ENCODE measurements at places on chromosomes 1 and 21.

- DNase-seq, result peak; percentile 56
Measured at GRCh38 chr1:119286587-119287181, 81.9 kb upstream of the HAO2 start.

GRCh38 chr1:6652986-6653385, 28.3 kb downstream of the THAP3 start:
- DNase-seq, result no peak

DNA sequence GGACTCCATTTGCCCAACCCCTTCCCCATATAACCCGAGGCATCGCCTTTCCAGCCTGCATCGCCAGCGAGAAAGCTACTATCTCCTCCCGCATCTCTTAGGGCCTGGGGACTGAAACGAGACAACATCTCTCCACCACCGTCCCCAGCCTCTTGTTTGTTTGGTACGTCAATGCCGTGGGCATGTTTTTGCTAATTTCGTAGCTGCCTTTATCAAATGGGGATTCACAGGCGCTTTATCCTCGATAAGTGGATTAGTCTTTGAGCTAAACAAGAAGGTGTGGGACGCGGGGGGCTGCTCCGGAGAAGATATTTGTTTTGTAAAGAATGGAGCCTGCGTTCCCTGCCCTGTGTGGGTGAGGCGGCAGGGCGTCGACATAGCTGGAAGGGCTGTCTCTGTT, 91.6 kb downstream of the PAX7 start:
- DNase-seq, result no peak

DNA sequence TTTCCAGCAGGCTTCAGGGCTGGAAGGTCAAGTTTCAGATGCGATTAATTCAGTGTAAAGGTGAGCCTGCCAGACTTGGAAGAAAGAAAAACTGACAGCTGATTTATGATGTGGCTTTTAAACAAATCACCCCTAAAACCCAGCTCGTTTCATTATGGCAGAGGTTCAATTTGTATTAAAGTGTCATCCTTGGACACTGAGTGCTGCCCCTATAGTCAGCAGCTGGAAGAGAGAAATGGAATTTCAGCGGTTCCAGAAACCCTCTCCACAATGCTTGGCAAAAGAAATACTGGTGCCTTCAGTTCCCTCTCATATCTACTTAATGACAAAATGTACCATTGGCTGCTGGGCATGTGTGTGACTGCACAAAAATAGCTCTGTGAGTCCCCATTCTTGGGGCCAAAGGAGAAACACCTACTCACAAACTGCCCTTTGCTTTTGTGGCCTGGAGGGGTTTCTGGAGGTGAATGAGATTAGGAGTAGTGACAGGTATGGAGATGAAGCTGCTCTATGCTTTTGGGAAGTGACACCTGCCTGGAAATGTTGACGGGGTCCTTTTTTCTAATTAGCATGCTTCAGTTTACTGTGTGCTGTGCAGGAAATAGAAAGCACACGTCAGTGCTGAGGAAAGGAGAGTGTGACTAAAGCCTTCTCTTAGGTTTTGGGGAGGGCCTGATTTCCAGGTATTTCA, 95.1 kb upstream of the TSPAN2 start:
- no peak for DNase-seq

DNA sequence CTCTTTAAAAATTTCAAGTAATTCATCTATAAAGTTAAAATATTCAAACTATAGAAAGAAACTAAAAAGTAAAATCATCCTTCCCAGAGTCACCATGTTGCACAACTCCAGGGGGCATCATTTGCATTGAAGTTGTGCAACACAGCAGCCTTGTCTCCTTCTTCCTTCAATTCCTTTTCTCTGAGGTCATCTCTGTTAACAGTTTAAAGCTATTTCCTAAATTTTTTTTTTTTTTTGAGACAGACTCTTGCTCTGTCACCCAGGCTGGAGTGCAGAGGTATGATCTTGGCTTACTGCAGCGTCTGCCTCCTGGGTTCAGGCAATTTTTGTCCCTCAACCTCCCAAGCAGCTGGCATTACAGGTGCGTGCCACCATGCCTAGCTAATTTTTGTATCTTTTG, 7.1 kb downstream of the RHBG start:
- DNase-seq, result no peak

GRCh38 chr1:175435392-175435791, 242.8 kb upstream of the KIAA0040 start:
- no peak for DNase-seq

- DNase-seq, result no peak
Measured at GRCh38 chr1:9347095-9347850, 54.6 kb downstream of the SPSB1 start.

- no peak for DNase-seq
Measured at GRCh38 chr1:220291580-220291979, 19.3 kb upstream of the RAB3GAP2 start.

- no peak for DNase-seq
Measured at GRCh38 chr1:113243529-113243928, 146.8 kb upstream of the MAGI3 start.

DNA sequence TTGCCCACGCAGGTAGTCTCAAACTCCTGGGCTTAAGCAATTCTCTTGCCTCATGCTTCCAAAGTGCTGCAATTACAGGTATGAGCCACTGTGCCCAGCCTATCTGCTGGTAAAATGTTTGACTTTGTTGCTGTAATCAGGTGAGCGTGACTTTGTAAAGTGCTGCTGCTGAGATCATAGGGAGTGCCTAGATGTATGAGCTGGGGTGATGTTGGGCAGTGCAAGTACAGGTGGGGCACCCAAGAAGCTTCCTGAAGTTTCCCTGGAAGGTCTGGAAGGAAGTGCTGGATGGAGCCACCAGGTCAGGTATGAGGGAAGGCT, 43.1 kb downstream of the KIF21B start:
- no peak for DNase-seq

DNA sequence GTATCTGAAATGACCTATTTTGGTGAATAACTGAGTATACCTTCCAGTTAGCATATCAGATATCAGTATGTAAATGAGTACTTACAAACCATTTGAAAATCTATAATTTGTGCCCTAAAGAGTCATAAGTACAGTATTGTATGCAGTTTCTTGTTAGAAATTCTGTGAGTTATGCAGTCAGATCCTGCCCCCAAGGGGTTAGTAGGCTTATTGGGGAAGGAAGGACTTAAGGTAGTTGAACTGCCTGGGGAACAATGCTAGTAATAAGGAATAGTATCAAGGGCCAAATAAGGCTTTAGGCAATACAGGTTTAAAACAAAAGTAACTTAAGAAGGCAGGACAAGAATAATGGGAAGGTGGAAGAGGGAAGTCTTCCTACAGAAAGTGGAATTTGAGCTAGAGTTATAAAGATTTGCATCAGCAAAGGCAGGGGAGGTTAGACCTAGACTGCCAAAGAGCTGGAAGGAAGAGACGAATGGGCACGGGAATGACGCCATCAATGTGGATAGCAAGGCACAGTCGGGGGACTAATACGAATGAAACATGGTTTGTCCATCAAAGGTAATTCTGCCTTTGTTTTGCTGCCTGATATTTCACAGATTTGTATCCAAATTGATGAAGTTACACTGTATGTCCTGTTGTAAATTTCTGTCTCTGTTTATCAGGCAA, 182.9 kb upstream of the DPYD start:
- DNase-seq, result peak; percentile 28

DNA sequence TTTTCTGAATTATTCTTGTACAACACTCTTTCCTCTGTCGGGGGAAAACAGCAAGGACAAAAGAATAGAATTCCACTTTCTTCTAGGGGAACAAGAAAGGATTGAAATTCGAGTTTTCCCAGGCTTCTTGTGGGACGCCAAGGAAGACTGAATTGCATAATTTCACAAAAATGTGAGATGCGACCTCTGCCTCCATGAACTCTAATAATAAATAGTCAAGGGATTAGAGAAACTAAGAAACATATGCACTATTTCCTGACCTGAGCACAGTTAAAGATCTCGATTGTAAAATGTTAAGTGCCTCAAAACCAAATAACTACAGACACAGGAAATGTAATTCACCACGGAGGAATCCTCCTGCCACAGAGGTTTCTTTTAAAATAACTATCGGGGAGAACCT, 117.3 kb upstream of the MARK1 start:
- DNase-seq, result no peak

GRCh38 chr1:164794356-164794755, 235.4 kb downstream of the PBX1 start:
- DNase-seq, result no peak

GRCh38 chr1:153545067-153546055, at the start of gene S100A4:
S100A4 (minus strand) TSS chr1:153545806; CDS start chr1:153544794, 1,012 bp downstream.
- DNase-seq, result peak; percentile 79

GRCh38 chr1:109573785-109574184, 25.4 kb downstream of the GNAI3 start:
- no peak for DNase-seq

DNA sequence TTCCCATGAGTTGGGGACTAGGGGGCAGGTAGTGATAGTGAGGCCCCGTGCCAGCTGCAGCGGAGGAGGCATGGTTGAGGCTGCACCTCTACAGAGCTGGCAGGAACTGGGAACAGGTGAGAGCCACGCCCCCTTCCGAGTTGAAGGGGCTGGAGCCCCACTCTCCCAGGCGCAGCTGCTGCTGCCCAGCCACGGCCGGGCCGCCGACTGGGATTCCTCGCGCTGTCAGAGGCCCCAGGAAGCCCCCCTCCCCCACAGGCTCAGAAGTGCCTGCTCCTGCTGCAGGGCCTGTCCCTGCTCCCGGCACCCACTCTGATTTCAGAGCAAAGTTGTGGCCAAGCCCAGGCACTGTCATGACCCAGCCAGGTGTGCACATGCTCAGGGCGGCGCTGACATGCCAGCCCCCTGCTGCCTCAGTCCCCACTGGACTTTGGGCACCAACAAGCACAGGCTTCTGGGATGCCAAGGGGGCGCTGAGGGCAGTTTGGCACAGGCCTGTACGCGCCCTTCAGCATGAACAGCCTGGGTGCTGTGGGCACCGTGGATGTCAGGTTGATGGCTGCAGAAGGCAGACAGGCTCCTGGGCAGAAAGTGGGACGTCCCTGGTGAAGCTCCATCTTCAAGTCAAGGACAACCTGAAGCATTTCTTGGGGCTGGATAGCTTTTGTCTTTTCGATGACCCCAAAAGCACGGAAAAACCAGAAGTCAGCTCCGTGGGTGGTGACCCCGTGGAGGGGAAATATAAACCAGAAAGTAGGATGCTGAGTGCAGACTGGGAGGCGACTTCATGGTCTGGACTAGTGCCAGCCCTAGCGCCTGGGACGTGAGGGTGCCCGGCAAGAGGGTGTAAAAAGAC, 121.5 kb downstream of the SIM2 start:
- no peak for DNase-seq

- no peak for DNase-seq
Measured at GRCh38 chr1:58659516-58659915, 40.3 kb downstream of the MYSM1 start.

DNA sequence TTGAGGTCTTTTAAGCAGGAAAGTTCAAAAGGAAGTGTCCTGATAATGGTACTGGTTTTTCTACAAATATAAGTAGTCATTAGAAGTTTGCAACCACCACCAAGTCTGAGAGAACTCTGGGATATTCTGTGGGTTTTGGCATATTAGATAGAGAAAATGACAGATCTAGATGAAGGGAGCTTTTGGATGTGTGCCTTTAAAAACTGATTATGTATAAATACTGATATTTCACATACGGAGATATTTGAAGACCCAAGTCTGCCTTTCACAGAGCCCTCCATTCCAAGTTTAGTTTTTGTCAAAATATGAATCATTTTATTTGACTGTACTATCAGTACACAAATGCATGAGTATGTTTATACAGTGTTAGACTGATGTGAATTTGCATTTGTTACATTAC, 48.6 kb downstream of the DPH5 start:
- no peak for DNase-seq

- no peak for DNase-seq
Measured at GRCh38 chr1:114505148-114505561, 5.8 kb downstream of the TRIM33 start.

- DNase-seq, result no peak
Measured at GRCh38 chr1:174005032-174005431, 17.1 kb downstream of the RC3H1 start.

DNA sequence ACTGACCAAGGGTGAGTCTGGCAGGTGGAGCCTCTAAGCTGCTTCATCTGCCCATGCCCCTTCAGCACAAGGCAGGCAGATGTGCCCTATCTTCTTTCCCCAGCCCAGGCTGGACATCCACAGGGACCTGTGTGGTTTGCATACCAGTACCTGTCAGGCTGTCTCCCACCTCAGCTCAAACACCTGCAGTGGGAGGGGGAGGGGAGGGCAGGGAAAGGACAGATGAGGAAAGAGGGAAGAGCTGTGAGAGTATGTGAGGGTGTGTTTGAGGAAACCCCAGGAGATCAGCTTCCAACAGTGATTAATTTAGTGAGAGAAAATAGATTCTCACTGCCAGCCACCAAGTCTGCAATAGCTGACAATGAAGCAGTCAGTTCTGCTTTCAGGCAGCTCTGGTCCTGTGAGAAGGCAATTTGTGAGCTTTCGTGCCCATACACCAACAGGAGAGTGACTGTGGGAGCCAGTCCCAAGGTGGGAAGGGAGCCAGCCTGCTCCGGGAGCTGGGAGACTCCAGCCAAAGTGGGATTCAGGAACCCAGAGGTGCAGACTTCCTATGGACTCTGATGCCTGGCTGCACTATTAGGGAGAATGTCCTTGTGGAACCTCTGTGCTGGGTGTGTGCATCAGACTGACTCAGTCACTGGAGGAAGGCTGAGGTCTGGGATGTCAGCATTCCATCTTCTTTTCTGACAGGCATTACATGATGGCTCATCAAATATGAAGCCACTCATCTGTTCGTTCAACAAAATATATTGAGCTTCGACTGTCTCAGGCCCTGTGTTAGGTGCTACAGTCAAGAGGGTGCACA, 59.7 kb downstream of the TNR start:
- no peak for DNase-seq

DNA sequence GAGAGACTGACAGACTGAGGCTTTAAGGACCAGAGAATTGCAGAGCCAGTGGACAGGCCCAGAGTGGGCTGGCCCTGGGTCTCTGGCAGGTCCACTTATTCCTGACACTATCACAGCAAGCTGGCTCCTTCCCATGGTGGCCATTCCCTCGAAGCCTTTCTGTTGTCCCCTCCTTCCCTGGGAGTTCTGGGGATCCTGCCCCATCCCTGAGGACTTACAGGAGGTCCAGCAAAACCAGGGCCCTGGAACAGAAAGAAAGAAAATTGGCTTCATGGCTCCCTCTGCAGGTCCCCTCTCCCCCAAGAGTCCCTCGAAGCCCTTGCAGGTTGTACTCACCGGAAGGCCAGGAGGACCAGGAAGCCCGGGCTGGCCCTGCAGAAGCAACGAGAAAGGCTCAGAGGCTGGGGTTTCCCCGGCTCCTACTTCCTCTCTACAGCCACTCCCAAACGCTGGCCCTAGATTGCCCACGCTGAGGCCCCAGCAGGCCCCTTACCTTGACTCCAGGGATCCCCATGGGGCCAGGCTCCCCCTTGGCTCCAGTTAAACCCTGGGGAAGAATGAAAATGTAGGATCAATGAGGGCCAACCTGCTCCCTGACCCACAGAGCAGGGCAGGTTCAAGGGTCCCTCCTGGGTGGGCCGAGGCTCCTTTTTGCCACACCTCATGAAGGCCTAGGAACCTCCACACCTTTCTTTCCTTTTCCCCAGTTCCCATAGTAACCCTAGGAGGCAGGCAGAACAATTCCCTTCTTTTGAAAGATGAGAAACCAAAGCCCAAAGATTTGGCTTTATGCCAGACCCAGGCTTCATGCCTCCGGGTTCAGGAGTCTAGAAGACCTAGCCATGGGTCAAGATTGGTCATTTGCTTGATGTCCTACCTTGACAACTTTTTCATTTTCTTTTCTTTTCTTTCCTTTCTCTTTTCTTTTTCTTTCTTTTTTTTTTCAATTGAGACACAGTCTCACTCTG, 4.6 kb downstream of the COL9A2 start:
- no peak for DNase-seq

GRCh38 chr1:107198561-107198960, 57.7 kb downstream of the NTNG1 start:
- DNase-seq, result no peak

- no peak for DNase-seq
Measured at GRCh38 chr1:18719786-18720451, 89.3 kb downstream of the PAX7 start.
